Activated T-helper 1 cell treated with Interleukin-2 at 50 U/mL for 16 hours (primary cell): ENCODE measurements at places on chromosomes 3 and 15.

GRCh38 chr3:8497582-8497981 lies 4.0 kb upstream of the LMCD1 start:
- DNase-seq = no peak

DNA sequence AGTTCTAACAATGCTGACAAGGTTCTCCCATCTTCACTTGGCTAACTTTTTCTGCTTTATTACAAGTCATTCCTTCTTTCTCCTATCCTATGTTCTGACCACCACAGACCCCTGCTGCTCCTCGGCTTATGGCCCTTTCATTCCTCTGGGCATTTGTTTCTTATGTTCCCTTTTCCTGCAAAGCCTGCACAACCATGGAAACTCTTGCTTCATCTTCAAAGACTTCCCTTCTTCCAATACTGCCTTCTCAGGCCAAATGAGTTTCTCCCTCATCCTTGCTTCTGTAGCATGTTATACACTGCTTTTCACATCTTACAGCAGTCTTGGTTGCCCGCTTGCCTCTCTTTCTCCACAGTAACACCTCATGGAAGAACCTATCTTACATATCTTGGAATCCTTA lies 17.9 kb upstream of the ATOSA start:
- DNase-seq = no peak

GRCh38 chr3:189534531-189534930 lies 96.7 kb upstream of the TP63 start:
- no peak for DNase-seq

GRCh38 chr3:37765591-37766488 lies 95.8 kb upstream of the CTDSPL start:
- no peak for DNase-seq

DNA sequence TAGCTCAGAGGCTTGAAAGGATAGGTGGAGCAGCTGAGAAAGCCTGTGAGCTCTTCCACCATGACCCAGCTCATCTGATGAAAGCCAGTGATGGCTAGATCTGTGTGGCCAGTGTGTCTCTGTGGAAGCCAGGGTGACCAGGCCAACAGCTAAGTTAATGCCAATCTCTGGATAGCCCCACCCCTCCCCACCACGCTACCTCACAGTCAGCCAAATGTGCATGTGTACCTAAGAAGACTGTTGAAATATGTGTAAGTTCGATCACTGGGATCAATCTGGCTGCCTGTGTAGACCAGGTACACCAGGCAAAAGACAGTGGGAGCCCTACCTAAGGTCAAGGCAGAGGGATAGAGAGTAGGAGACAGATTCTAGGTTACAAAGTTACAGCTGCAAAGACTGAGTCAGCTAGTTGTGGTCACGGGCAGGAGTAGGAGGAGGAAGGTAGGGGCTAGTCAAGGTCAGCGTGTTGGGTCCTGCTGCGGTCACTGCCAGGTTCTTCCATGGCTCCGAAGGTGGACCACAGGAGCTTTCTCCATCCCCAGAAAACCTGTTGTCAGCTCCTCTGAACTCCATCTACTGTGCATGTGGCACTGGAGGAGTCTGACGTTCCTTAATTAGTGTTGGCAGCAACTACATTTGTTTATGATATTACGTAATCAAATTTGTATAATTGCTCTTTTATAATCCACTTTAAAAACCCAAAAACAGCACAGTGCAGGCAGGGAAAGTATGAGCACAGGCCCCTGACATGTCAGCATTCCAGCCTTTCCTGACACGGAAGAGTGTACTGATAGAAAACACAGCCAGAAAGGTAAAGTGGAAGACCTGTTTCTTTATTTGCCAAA lies 318.0 kb downstream of the CLSTN2 start:
- no peak for DNase-seq

DNA sequence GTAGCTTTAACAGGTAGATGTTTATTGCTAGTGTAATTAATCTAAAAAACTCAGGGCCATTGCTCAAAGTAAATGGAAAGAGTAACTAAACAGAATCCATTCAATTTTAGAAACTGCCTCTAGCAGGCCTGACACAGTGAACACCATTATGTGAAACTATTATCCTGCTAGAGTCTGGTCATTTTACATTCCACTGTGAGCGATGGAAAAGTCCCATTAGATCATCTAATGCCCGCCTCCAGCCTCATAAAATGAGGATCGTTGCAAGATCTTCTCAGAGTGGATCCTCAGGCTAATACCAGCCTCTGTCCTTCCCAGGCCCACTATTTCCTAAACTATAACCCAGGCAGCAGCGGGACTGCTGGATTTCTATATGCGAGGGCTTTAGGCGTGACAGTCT lies 107.7 kb downstream of the WDR76 start:
- DNase-seq = no peak

DNA sequence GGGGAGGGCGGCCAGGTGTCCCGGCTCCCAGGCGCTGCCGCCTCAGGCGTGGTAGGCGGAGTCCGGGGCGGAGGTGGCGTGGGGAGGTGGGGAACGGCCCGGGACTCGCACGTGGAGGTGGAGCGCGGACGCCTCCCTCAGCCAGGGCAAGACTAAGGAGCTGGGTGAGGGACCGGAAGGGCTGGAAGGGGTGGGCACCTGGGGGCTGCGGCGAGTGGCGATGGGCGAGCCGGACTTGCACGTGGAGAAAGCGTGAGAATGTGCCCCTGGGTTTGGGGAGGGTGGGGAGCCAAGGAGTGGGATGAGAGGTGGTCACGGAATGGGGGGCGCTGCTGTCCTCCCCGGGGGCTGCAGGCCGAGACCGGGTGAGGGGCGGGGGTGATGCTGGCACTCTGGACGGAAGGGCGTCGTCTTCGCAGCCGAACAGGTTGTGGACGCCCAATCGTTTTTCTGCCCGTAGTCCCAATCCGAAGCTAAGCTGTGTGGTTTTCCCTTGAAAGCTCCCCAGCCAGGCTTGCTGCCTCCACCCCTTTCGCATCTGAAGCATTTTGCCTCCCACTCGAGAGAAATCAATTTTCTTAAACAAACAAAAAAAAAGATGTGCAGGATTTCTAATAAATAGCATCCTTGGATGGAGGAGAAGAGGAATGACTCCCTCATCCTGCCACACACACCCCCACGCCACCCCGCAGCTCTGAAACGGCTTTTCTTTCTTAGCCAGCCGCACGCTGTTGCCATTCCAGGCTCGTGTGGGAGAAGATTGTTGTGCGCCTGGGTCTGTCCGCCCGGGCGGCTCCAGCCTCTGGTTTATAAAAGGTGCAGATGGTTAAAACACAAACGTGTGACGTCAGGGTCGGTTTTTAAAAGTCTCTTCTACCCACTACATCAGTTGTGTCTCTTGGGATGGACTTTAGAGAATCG lies 62.5 kb upstream of the ANKRD28 start:
- no peak for DNase-seq

DNA sequence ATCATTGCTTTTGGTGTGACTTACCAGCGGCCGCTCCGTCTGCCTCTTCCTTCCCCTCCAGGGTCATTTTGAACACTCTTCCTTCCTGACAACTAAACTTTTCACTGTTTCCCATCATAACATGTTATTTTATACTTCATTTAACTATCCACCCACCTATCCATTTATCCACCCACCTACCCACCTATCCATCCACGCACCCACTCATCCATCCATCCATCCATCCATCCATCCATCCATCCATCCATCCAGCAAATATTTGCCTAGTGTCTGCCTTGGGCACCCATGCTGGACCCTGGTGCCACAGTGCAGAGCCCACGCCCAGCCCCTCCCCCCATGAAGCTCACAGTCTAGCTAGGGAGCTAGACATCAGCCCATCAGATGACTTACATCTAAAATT lies 254.9 kb downstream of the TLE3 start:
- DNase-seq = no peak

DNA sequence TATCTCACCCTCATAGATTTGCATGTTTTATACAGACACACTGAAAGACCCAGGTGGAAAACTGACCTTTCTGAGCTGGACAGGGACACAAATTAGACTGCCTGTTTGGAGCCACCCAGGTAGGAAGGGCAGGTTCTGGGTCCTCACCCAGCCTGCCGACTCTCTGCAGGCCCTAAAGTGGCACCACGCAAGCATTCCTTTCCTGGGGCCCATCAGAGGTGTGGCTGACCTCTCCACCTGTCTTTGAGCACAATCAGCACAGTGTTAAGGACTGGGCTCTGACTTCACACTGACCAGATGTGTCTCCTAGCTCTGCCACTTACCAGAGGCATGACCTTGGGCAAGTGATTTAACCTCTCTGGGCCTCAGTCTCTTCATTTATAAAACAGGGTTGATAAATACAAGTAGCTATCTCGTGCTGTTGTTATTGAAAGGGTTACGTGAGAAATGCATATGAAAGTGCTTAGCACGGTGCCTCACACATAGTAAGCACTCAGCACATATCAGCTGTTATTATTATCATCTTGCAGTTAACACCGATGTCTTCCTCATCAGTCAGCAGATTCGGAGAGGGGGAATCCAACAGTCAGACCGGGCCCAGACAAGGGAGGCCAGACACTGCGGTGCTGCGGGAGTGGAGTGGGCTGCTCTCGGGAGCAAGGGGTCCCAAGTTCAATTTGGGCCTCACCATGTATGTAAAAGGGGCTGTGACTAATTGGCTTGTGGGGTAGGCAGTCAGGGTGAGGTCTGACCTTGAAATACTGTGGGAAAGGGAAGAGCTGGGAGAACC lies 2.0 kb upstream of the TBC1D2B start:
- no peak for DNase-seq
